Stimulated activated CD4-positive, alpha-beta T cell treated with anti-CD3 and anti-CD28 coated beads, Interleukin-1b, Interleukin-23, amount 100 ng/mL, for 1 hour (primary cell): ENCODE measurements at places on chromosomes 2 and 18.

- DNase-seq, result no peak
Measured at GRCh38 chr2:30645745-30646119, 161.5 kb downstream of the CAPN13 start.

- DNase-seq, result no peak
Measured at GRCh38 chr2:113986762-113987290, 96.9 kb downstream of the ACTR3 start.

- no peak for DNase-seq
Measured at GRCh38 chr2:20632446-20632990, 18.4 kb downstream of the HS1BP3 start.

DNA sequence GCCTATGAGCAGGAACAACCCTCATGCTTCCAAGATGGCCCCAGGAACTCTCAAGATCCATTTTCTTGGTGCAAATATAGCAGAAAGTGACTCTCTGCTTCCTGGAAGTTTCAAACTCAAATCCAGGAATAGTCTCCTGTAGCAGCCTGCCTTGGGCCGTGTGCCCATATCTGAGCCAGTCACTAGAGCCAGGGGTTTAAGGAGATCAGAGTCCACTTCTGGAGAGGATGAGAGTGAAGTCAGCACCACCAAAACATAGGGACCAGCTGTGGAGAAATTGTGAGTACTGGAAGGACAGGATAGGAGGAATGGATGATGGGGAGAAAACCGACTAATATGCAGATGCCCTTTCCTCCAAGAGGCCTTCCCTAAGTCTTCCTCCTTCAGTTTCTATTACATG, 33.2 kb downstream of the PSD4 start:
- no peak for DNase-seq

GRCh38 chr18:46577546-46577945, 79.5 kb downstream of the LOXHD1 start:
- no peak for DNase-seq

GRCh38 chr18:59736061-59736460, 38.8 kb upstream of the CCBE1 start:
- no peak for DNase-seq

DNA sequence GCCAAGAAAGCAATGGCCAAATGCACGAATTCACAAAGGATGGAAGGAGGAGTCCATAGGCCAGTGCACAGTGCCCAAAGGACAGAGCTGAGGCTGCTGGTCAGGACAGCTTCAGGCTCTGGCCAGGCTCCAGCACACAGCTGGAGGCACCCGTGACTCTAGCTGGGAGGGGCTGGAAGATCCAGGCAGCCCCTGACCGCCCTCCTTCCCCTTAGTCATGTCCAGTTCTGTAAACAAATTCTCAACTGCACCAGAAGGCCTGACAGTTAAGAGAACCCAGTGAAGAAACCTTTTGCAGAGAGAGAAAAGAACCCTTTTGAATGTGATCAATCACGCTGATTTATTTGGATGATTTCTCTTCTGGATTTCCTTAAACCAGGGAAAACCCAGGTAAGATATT, 7.7 kb upstream of the YWHAQ start:
- no peak for DNase-seq

GRCh38 chr2:41972819-41973218, 75.0 kb upstream of the PKDCC start:
- DNase-seq, result no peak
